CD4-positive, alpha-beta T cell treated with Interferon gamma for 1 hour (primary cell): ENCODE measurements at places on chromosomes 2 and 18.

DNA sequence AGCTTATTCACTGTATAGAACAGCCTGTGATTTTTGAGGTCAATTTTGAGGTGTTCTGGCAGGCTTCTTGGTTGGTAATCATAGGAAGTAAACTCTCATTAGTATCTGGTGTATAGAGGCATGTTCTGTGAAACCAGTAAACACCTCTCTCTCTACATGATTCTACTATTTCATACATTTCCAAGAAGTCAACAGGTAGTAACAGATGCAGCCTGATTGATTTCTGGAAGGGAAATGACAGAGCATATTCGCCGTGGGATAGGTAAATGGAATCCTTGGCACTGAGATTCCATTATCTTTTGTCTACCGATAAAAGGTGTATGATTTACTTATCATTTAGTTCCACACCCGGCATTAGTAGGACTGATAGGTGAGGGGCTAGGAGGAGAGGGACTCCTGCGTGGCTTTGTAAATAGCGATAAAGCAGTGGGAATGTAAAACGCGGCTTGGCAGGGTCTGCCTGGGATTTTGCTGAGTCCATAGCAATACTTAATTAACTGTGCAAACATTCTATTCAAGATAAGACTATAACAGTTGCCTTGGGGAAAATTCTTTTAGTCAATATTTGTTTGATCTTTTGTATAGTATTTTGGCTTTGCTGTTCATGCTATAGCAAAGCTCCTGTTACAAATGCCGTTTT, 32.3 kb downstream of the LYPD6B start:
- no peak for DNase-seq

GRCh38 chr2:239918749-239919148, 106.4 kb downstream of the NDUFA10 start:
- no peak for DNase-seq

DNA sequence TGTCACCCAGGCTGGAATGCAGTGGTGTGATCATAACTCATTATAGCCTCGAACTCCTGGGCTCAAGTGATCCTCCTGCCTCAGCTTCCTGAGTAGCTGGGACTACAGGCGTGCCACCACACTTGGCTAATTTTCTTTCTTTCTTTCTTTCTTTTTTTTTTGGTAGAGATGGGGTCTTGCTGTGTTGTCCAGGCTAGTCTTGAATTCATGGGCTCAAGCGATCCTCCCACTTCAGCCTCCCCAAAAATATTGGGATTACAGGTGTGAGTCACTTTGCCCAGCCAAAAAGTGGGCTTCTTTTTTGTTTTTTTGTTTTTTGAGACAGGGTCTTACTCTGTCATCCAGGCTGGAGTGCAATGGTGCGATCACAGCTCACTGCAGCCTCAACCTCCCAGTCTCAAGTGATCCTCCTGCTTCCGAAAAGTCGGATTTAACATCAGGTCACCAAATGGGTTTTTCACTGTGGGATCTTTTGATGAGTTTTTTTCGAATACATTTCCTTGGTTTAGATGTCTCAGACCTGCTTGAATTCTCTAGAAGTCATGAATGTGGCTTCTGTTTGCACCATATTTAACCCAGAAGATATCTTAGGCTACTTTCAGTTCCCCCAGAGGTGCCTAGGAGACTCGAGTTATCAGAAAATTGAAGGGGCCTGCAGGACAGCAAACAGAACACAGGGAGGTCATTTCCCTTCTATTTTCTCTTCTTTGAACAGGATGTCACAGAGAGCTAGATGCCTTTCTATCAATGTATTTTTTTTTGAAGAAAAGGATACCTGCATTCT, 8.9 kb downstream of the RAB31 start:
- no peak for DNase-seq

DNA sequence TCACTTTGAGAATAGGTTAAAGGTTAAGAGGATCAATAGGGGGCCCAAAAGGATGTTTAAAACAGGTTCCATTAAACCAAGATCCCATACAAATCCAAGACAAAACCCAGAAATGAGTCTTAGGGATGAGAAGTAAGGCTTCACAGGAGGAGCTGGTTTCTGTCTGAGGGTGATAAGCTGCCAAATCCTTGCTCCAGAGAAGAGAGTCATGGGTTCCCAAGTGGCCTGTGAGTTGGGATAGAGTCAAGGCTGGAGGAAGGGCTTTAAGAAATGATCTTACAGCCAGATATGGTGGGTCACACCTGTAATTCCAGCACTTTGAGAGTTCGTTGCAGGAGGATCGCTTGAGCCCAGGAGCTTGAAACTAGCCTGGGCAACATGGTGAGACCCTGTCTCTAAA, 40.2 kb upstream of the LCLAT1 start:
- no peak for DNase-seq

- no peak for DNase-seq
These were observed 39.8 kb downstream of the RBM45 start for GRCh38 chr2:178152033-178152432.

GRCh38 chr2:181594322-181594721, 62.6 kb downstream of the CERKL start:
- DNase-seq: no peak

- no peak for DNase-seq
These were observed 110.3 kb downstream of the KCNF1 start for GRCh38 chr2:11022064-11022463.

DNA sequence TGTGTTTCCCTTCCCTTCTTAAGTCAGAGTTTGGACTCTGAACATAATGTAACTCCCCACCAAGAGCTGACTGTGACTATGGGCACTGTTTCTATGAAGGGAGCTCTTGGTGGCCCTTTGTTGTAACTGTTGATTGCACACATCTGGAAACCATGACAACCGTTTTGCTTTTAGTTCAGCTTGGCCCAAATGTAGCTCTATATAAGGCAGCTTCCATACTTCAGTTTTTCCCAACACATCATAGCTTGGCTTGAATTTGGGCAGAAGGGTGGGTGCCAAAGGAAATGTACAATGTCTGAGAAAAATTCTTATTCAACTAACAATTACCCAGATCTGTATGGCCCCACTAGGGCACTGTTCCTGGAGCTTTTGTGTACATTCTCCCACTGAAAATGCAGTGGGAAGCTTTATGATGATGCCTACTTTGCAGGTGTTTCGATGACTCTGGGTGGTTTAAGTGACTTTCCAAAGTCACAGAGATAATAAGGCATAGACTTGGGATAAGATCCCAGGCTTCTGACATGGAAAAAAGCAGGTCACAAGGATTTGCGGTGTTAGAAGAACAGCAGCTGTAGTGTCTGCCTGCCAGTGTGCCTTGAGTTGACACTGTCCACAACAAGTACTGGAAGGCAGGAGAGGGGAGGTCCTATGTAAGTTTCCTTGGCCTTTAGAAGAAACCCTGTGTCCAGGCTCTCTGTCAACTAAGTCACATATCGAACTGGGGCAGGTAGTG, 2.4 kb upstream of the CETN1 start:
- DNase-seq: no peak

GRCh38 chr18:36191711-36192110, 4.4 kb downstream of the MOCOS start:
- no peak for DNase-seq

DNA sequence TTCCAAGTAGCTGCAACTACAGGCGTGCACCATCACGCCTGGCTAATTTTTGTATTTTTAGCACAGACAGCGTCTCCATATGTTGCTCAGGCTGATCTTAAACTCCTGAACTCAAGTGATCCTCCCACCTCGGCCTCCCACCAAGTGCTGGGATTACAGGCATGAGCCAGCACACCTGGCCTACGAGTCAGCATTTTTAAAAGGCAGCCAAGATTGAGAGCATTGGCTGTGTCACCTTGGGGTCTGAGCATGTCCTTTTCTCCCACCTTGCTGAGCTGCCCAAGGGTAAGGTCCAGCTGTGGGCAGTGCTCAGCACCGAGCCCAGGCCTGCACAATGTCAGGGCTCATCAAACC, 142.8 kb upstream of the LMAN1 start:
- no peak for DNase-seq

DNA sequence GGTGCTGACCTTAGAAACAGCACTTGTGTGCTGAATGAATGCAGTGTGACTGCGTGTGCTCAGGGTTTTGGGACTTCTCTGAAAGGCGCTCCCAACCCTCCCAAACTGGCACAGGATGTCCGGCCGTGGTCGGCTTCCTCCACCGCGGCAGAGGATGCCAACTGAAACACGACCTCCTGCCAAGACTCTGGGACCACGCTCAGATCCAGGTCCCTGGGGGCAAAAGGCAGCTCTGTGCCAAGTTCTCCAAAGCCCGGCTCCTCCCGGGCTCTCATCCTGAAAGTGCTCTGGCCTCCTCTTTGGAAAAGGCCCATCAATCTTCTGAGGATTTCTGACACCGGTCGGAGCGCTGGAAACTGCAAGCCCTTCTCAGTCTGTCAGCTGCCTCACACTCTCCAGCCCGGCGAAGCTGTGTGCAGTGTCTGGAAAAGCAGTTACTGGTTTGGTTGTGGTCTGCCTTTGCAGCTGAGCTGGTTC, 32.3 kb upstream of the ZBTB7C start:
- no peak for DNase-seq

- peak; percentile 32 for DNase-seq
These were observed 61.5 kb downstream of the VRK2 start for GRCh38 chr2:58107803-58108710.

DNA sequence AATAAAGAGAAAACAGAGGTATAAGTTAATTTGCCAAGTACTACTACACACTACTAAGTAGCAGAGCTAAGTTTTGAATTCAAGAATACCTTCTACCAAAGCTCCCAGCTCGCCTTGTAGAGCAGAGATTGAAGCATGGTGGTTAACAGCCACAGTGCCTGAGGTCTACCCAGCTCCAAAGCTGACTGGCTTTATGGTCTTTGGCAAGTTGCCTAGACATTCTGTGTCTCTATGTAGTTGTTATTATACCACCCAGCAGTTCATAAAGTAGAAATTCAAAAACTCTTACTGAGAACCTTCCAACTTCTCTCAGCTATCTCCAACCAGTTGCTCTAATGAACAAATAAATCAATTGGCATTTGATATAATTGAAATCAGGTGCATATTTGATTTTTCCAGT, 87.8 kb downstream of the PDE11A start:
- DNase-seq: no peak

GRCh38 chr2:2547451-2547850, 216.4 kb upstream of the MYT1L start:
- no peak for DNase-seq

DNA sequence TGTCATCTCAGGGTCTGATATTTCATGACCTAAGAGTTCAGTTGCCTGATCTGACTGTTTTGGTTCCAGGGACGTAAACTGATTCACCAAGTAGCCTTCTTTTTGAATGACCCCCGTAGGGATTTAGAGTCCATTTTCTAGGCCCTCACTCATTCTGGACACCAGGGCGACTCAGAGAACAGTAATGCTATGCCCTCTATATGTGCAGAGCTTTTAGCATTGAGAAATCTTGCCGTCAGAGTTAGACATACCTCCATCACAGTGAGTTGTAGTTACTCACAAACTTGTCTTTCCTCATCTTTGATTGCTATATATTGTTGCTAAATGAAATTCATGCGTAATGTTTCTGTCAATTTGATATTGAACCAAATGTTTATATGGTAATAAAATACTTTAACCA, 92.3 kb downstream of the OSBPL6 start:
- DNase-seq: no peak

DNA sequence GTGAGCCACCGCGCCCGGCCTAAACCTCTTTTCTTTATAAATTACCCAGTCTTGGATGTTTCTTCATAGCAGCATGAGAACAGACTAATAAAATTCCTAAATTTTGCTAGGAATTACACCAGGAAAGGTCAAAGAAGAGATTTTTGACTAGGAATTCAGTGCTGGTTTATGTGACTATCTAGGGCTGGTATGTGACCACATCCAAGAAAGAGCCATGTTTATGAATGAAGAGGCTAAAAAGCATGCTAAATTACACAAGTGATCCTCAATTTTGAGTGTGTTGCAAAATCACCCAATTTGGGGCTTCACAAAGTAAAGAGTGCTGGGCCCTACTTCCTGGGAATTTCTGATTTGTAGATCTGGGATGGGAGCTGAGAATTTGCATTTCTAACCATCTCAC, 123.6 kb downstream of the CSRNP3 start:
- no peak for DNase-seq

DNA sequence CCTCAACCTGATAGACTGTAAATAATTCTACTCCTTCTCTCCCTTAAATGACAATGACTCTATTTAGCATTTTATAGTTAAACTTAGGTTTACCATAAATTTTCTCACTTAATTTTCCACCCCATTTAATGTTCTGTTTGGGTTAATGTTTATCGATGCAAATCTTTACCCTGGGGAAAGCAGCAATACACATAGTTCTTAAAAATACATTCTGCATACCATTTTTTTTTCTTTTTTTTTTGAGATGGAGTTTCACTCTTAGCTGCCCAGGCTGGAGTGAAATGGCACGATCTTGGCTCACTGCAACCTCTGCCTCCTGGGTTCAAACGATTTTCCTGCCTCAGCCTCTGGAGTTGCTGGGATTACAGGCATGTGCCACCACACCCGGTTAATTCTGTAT, 14.0 kb downstream of the STAM2 start:
- DNase-seq: no peak

DNA sequence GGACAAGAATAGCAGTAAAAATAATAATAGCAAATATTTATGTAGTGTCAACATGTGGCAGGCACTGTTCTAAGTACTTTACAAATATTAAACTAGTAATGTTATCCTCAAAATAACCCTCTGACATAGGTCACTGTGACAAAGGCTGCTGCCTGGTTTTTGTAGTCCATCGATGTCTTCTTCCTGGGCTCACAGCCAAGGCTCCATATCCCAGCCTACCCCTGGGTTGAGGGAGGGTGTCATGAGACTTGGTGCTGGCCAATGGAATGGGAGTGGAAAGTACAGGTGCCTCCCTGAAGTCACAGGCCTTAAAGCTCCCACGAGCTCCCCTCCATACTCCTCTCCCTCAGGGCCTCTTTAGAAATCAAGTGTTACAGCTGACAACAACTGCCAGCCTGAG, 159.3 kb downstream of the CYRIA start:
- no peak for DNase-seq

DNA sequence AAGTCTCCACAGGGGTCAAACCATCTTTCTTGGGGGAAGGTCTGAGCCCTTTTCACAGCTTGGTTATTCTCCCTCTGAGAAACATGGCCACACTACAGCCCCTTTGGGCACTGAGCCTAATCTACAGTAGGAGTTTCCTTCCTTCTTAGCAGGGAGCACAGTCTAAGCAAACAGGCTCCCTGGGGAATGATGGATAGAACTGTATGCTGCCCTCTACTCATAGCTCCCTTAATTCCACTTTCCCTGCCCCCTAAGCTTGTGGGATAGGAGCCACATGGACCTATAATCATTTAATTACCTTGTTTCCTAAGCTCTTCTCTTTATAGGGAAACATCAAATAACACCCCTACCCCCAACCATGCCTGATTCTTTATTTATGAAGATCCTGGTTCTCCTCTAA, 442.1 kb upstream of the MEX3C start:
- no peak for DNase-seq

DNA sequence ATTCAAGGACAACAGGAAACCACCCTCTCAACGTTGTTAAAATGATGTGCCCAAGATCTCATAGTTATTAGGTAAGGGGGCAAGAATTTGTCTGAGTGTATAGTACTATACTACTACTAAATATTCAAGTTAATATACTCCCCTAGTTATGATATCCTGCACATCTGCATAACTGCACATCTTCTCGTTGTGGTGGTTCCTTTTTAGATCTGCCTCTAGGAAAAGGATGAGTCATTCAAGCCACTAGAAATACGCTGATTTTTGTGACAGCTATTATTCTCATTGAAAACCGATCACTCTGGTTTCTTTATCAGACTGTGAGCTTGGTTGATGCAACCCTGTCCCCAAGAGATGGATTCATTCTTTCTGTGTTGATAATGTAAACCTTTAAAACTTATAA, 1067.0 kb upstream of the FANCL start:
- DNase-seq: no peak
